PC-3 (cell line): ENCODE measurements at places on chromosomes 6 and 20. TPM values are rescaled to one million over a fixed set of nuclear protein-coding genes. Genes with fewer than 3 reads are reported as not detected.

OR12D3 gene
- not detected in 2 replicates for total RNA-seq

F13A1 gene
- total RNA-seq = not detected in 2 replicates

TNF gene
- not detected in 2 replicates for total RNA-seq

ARMH2 gene
- not detected in 2 replicates for total RNA-seq

LINC00237 gene
- total RNA-seq = not detected in 2 replicates

CGAS gene
- total RNA-seq = 18.7 and 19.4 TPM in 2 replicates

IRF4 gene
- total RNA-seq = 0.15 TPM in 1 of 2 replicates, not detected in the other

HLA-DPB1 gene
- not detected in 2 replicates for total RNA-seq

SLC17A2 gene
- total RNA-seq = not detected in 2 replicates

DSP gene
- 54.7 and 71.6 TPM in 2 replicates for total RNA-seq

HECA gene
- total RNA-seq = 4.2 and 7.7 TPM in 2 replicates

COX4I2 gene
- not detected in 2 replicates for total RNA-seq

RAMACL gene
- total RNA-seq = 0.26 and 0.92 TPM in 2 replicates

GMNN gene
- 44.6 and 57.4 TPM in 2 replicates for total RNA-seq

NKX2-4 gene
- total RNA-seq = not detected in 2 replicates

RBPJL gene
- total RNA-seq = not detected in 2 replicates

ATP6V1G2 gene
- 1.1 and 1.2 TPM in 2 replicates for total RNA-seq

SIRPD gene
- 0.18 and 0.23 TPM in 2 replicates for total RNA-seq

SERPINB6 gene
- 119 and 140 TPM in 2 replicates for total RNA-seq

SLC16A10 gene
- 0.69 and 2.9 TPM in 2 replicates for total RNA-seq

TREML1 gene
- total RNA-seq = not detected in 2 replicates

TP53TG5 gene
- not detected in 2 replicates for total RNA-seq

HLA-C gene
- 219 and 252 TPM in 2 replicates for total RNA-seq

SASH1 gene
- 9.8 and 10.5 TPM in 2 replicates for total RNA-seq

NKX2-2 gene
- total RNA-seq = not detected in 2 replicates
